ENCODE measurements at places on chromosomes 13 and 19. TPM values are rescaled to one million over a fixed set of nuclear protein-coding genes. Genes with fewer than 3 reads are reported as not detected.
A peak's percentile ranks its signal among the peaks of the same experiment; 100 is the strongest.

- H3K4me3 ChIP-seq, result no peak overlapping the region
- H3K4me1 ChIP-seq, result no peaks in the 10 kb centered on the region
- H3K27ac ChIP-seq, result no peak overlapping the region
These were observed 966.8 kb downstream of the SLITRK5 start for GRCh38 chr13:88637935-88638334.

- no peaks in the 10 kb centered on the region for H3K27me3 ChIP-seq
- no peak for DNase-seq
- no peak overlapping the region for H3K27ac ChIP-seq
- no peaks in the 10 kb centered on the region for H3K36me3 ChIP-seq
- no peak overlapping the region for H3K4me3 ChIP-seq
- peaks cover 5% of the 10 kb centered on the region for H3K4me1 ChIP-seq
These were observed 2.3 kb downstream of the PRAM1 start for GRCh38 chr19:8500158-8500557.

DNA sequence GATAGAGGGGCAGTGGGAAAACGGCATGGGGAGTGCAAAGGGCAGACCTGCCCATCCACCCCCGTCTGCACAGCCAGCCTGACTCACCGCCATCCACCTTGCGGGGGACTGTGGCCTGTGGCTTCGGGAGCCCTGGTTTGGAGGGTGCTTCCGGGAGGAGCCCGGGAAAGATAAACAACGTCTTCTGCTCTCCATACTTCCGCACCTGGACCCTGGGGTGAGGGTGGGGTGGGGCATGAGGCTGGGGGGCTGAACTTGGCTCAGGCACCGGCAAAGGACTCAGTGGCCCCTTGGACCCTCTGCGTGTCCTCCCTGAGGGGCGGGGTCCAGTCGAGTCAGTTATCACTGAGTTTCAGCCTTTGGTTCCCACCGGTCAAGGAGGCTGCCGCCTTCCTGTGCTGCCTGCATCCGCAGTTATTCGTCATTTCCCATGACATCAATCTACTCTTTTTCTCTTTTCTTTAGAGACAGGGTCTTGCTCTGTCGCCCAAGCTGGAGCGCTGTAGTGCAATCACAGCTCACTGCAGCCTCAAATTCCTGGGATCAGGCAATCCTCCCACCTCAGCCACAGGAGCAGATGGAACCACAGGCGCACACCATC is 3.2 kb downstream of the GPR108 start:
- no peaks in the 10 kb centered on the region for H3K27me3 ChIP-seq
- DNase-seq, result no peak
- H3K36me3 ChIP-seq, result peaks cover 42% of the 10 kb centered on the region
- H3K27ac ChIP-seq, result no peak overlapping the region
- H3K4me3 ChIP-seq, result no peak overlapping the region

DNA sequence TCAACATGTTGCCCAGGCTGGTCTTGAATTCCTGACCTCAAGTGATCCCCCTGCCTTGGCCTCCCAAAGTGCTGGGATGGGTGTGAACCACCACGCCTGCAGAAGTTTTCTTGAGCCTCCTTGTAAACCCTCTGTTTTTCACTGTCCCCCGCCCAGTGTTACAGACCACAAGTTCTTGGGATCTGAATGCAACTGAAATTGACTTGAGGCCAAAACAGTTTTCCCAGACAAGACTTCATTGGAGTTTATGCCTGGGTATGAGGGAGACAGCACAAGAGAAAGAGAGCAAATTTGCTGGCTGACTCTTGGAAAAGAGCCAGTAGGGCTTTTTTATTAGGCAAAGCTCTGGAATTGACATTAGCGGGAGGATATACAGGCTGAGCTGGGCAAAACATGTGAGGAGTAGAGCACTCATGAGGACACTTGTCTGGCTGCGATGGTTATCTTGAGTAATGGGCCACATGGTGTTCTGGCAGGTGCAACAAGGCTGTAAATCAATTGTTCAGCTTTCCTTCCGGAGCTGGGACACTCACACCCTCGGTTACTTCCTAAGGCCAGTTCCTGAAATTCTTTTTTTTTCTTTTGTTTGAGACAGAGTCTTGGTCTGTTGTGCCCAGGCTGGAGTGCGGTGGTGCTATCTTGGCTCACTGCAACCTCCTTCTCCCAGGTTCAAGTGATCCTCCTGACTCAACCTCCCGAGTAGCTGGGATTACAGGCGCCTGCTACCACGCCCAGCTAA is 12.7 kb upstream of the HNRNPL start:
- no peak overlapping the region for H3K4me3 ChIP-seq
- H3K36me3 ChIP-seq, result peaks cover 15% of the 10 kb centered on the region
- H3K27me3 ChIP-seq, result no peaks in the 10 kb centered on the region
- H3K27ac ChIP-seq, result no peak overlapping the region

- DNase-seq, result no peak
- no peaks in the 10 kb centered on the region for H3K36me3 ChIP-seq
- H3K27ac ChIP-seq, result no peak overlapping the region
- no peak overlapping the region for H3K4me3 ChIP-seq
These were observed 574.4 kb upstream of the SLC10A2 start for GRCh38 chr13:103640606-103641005.

DNA sequence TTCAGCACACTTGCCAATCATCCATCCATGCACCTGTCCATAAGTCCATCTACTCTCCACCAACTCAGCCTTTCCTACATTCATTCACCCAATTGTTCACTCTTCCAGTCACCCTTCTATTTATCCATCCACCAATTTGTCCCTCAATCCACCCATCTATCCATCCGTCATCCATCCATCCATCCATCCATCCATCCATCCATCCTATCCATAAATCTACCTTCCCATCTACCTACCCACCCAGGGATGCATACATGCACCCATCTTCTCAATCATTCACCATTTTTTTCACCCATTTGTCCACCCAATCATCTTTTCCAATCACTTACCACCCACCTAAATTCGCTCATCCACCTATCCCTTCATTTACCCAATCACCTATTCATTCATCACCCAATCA is 14.6 kb upstream of the CEACAM20 start:
- H3K4me3 ChIP-seq, result no peak overlapping the region
- no peaks in the 10 kb centered on the region for H3K36me3 ChIP-seq
- H3K27ac ChIP-seq, result no peak overlapping the region
- no peaks in the 10 kb centered on the region for H3K27me3 ChIP-seq
- DNase-seq, result no peak
- no peaks in the 10 kb centered on the region for H3K4me1 ChIP-seq

DNA sequence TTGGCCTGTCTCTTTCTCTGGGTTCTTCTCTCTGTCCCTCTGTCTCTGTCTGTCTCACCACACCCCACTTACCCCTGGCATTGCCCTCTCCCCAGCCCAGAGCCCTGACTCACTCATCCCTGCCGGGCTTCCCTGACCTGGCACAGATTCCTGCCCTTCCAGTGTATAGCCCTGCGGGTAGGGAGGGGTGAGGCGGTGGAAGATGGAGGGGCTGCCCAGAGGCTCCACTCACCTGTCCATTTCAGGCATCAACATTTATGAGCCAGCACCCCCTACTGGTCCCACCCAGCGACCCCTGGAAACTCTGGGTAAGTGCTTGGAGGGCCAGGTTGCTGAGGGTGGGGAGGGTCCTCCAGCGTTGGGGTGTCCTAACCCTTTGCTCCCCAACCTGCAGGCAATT is 1.0 kb downstream of the NCCRP1 start:
- H3K27me3 ChIP-seq, result peaks cover 54% of the 10 kb centered on the region
- no peak for DNase-seq
- no peak overlapping the region for H3K27ac ChIP-seq
- peaks cover 5% of the 10 kb centered on the region for H3K4me1 ChIP-seq
- H3K4me3 ChIP-seq, result no peak overlapping the region

DNA sequence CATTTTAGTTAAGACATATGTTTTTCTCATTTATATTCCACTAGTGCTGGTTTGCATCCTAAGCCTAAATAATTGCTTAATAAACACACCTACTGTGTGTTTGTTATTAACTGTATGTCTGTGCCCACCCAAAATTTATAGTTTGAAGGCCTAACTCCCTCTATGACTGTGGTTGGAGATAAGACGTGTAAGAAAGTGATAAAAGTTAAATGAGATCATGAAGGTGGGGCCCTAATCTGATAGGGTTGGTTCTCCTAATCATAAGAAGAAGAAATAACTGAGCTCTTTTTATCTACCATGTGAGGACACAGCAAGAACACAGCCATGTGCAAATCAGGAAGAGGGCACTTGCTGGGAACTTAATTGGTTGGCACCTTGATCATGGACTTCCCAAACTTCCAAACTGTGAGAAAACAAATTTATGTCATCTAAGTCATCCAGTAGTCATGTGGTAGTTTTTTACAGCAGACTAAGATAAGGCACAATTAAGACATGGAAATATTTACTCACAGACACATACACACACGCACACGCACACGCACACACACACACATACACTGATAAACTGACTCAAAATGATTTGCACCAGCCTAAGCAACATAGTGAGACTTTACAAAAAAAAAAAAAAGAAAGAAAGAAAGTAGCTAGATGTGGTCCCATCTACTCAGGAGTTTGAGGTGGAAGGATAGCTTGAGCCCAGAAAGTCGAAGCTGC is 662.1 kb downstream of the PCDH9 start:
- H3K27ac ChIP-seq, result no peak overlapping the region
- H3K4me3 ChIP-seq, result no peak overlapping the region
- no peaks in the 10 kb centered on the region for H3K36me3 ChIP-seq
- DNase-seq, result no peak
- no peaks in the 10 kb centered on the region for H3K27me3 ChIP-seq
- no peaks in the 10 kb centered on the region for H3K4me1 ChIP-seq

DNA sequence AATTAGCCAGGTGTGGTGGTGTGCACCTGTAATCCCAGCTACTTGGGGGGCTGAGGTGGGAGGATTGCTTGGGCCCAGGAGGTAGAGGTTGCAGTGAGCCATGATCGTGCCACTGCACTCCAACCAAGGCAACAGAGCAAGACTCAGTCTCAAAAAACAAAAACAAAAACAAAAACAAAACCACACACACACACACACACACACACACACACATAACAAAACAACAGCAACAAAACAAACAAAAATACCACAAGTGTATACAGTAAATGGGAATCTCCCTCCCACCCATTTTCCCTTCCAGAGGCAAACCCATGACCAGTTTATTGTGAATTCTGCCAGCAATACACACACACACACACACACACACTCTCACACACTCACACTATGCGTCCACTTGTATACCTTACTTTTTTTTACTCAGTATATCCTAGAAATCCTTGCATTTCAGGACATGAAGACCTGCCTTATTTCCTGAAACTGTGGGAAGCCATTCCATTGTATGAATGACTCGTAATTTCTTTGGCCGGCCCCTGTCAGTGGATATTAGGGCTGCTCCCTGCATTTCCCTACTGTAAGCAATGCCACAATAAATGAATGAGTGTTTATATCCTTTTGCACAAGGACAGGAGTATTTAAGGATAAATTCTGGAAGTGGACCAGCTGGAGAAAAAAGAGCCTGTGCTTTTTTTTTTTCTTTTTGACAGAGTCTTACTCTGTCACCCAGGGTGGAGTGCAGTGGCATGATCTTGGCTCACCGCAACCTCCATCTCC is 6.9 kb upstream of the PLEKHF1 start:
- peaks cover 31% of the 10 kb centered on the region for H3K4me1 ChIP-seq
- no peak overlapping the region for H3K27ac ChIP-seq
- no peak overlapping the region for H3K4me3 ChIP-seq
- peaks cover 5% of the 10 kb centered on the region for H3K27me3 ChIP-seq
- no peaks in the 10 kb centered on the region for H3K36me3 ChIP-seq
- no peak for DNase-seq

GRCh38 chr19:18419195-18419698 is at the start of gene SSBP4:
SSBP4 (plus strand) TSS chr19:18419398; CDS start chr19:18419649, 251 bp downstream.
- H3K36me3 ChIP-seq, result peaks cover 11% of the 10 kb centered on the region
- peak within 1 kb of the TSS; percentile 82 for H3K27ac ChIP-seq
- peaks cover 70% of the 10 kb centered on the region for H3K4me1 ChIP-seq
- peak within 1 kb of the TSS; percentile 88 for H3K4me3 ChIP-seq

- peaks cover 28% of the 10 kb centered on the region for H3K4me1 ChIP-seq
- no peak for DNase-seq
- no peak overlapping the region for H3K4me3 ChIP-seq
- H3K27ac ChIP-seq, result no peak overlapping the region
These were observed 5.2 kb downstream of the BRCA2 start for GRCh38 chr13:32320528-32320927.

- no peak for DNase-seq
- no peak overlapping the region for H3K27ac ChIP-seq
- H3K36me3 ChIP-seq, result no peaks in the 10 kb centered on the region
- H3K4me3 ChIP-seq, result no peak overlapping the region
These were observed 170.5 kb upstream of the HTR2A start for GRCh38 chr13:47067306-47067705.

GRCh38 chr13:36006347-36006746 is 124.8 kb downstream of the DCLK1 start:
- no peaks in the 10 kb centered on the region for H3K36me3 ChIP-seq
- no peaks in the 10 kb centered on the region for H3K27me3 ChIP-seq
- no peaks in the 10 kb centered on the region for H3K4me1 ChIP-seq

- peaks cover 46% of the 10 kb centered on the region for H3K27me3 ChIP-seq
- no peak for DNase-seq
- no peak overlapping the region for H3K27ac ChIP-seq
- no peaks in the 10 kb centered on the region for H3K36me3 ChIP-seq
- H3K4me3 ChIP-seq, result no peak overlapping the region
These were observed 25.2 kb upstream of the UBL3 start for GRCh38 chr13:29875646-29876045.

DNA sequence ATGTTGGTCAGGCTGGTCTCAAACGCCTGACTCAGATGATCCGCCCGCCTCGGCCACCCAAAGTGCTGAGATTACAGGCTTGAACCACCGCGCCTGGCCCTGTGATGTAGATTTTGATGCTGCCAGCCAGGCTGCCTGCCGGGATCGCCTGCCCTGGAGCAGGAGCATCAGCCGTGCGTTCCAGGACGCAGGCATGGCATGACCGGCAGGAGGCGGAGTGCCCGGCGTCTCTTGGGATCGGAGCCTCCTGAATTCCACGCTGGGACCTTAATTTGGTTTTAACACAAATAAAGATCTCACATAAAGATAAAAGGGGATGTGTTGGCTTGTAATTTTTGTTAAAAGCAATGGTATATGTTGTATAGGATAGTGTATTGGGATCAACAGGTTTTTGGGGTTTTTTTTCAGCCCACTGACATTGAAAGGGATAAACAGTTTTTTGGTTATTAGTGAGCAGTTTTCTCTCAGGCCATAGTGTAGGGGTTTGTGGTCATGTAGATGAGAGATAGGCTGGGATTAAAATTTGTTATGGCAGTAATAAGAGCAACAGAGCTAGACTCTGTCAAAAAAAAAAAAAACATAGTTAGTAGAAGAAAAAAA is 1406.4 kb downstream of the UQCRFS1 start:
- no peak overlapping the region for H3K4me3 ChIP-seq
- H3K27ac ChIP-seq, result no peak overlapping the region
- peaks cover 43% of the 10 kb centered on the region for H3K36me3 ChIP-seq
- H3K4me1 ChIP-seq, result no peaks in the 10 kb centered on the region

CCDC8 gene
- not detected for total RNA-seq

PTH2 gene
- not detected for total RNA-seq

CYP2F1 gene
- total RNA-seq, result not detected

TMEM86B gene
- total RNA-seq, result 6.7 TPM

KIR2DL1 gene
- total RNA-seq, result not detected

REX1BD gene
- 132 TPM for total RNA-seq

Data from activated T-helper 2 cell treated with anti-CD3 and anti-CD28 coated beads, Interferon-gamma antibody, Interleukin-2, Interleukin-4, amounts not matched to agents 10 μg/mL and 5 μg/mL and 100 μg/mL, durations not matched to agents 14 hours and 24 hours and 36 hours (primary cell).